ENCODE measurements at places on chromosomes 7 and 10. TPM values are rescaled to one million over a fixed set of nuclear protein-coding genes. Genes with fewer than 3 reads are reported as not detected.

The FZD1 gene
- 0.24 TPM for total RNA-seq

The OR2A1 gene
- total RNA-seq: not detected

The SYCE1 gene
- 0.21 TPM for total RNA-seq

GRCh38 chr7:94344826-94345225, 49.9 kb upstream of the COL1A2 start:
- no peak overlapping the region for H3K4me3 ChIP-seq
- H3K36me3 ChIP-seq: no peaks in the 10 kb centered on the region
- no peak overlapping the region for H3K27ac ChIP-seq
- no peak for DNase-seq

GRCh38 chr7:11727864-11728263, 104.1 kb downstream of the THSD7A start:
- no peaks in the 10 kb centered on the region for H3K36me3 ChIP-seq
- H3K4me1 ChIP-seq: no peaks in the 10 kb centered on the region
- H3K4me3 ChIP-seq: no peak overlapping the region

DNA sequence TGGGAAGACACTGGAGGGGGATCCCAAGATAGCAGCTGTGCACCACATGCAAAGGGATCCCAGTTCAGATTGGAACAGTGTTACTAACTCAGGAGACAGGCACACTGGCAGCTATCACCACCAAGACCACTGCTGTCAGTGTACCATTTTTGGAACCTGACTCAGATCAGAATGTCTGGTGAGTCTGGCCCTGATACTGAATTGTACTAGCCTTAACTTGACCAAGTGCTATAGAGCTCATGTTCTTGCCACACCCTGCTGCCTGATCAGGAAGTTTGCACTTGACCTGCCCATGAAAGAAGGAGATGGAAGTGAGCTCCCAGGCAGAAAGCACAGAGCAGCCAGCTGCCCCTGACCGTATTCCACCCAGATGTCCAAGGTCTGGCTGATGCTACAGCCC, 4.8 kb upstream of the PRRT4 start:
- no peak overlapping the region for H3K27ac ChIP-seq
- H3K27me3 ChIP-seq: peaks cover 64% of the 10 kb centered on the region

Data from activated CD8-positive, alpha-beta T cell treated with anti-CD3 and anti-CD28 coated beads, Interleukin-2, amount 10 ng/mL, durations not matched to agents 7 days and 5 days (primary cell).